Upper lobe of left lung (tissue), 6 donors: ENCODE measurements at places on chromosomes 12 and 14. TPM values are rescaled to one million over a fixed set of nuclear protein-coding genes. Genes with fewer than 3 reads are reported as not detected.

- H3K4me1 ChIP-seq: no peaks in the 10 kb centered on the region
These were observed 33.3 kb upstream of the PPP1CC start for GRCh38 chr12:110775997-110776396.

GRCh38 chr14:75907756-75908359 lies 73.9 kb downstream of the TGFB3 start:
- no peaks in the 10 kb centered on the region for H3K36me3 ChIP-seq
- no peak for DNase-seq
- H3K4me1 ChIP-seq: peaks cover 5% of the 10 kb centered on the region
- no peak overlapping the region for H3K27ac ChIP-seq
- no peaks in the 10 kb centered on the region for H3K27me3 ChIP-seq

GRCh38 chr14:38080696-38081095 lies 127.0 kb upstream of the SSTR1 start:
- no peak for DNase-seq
- H3K4me3 ChIP-seq: no peak overlapping the region
- H3K27me3 ChIP-seq: no peaks in the 10 kb centered on the region
- no peak overlapping the region for H3K27ac ChIP-seq

- H3K27ac ChIP-seq: no peak overlapping the region
- no peaks in the 10 kb centered on the region for H3K4me1 ChIP-seq
- DNase-seq: no peak
- H3K4me3 ChIP-seq: no peak overlapping the region
- H3K27me3 ChIP-seq: no peaks in the 10 kb centered on the region
- H3K36me3 ChIP-seq: no peaks in the 10 kb centered on the region
These were observed 1905.4 kb upstream of the FLRT2 start for GRCh38 chr14:83624541-83624940.

DNA sequence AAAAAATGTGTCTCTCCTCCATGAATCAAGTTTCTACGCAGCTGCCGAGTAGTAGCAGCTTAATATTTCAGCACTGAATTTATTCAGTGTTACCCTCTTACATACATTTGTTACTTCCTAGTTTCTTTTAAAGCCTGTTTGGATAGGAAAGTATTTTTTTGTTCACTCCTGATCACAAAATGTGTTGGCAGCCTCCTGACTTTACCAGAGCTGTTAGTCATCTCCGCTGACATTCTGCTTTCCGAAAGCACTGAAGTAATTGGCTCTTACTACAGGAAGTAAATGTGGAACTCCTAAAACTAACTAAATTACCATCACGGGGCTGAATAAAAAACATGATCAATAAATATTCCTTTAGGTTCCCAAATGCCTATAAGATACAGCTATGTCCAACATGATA lies 225.5 kb downstream of the EPS8 start:
- no peak for DNase-seq
- H3K36me3 ChIP-seq: no peaks in the 10 kb centered on the region
- H3K4me3 ChIP-seq: no peak overlapping the region
- H3K4me1 ChIP-seq: no peaks in the 10 kb centered on the region
- H3K27ac ChIP-seq: peak overlapping the region; percentile 3
- H3K27me3 ChIP-seq: no peaks in the 10 kb centered on the region

- H3K4me1 ChIP-seq: peaks cover 4% of the 10 kb centered on the region
- no peaks in the 10 kb centered on the region for H3K27me3 ChIP-seq
- peak overlapping the region; percentile 6 for H3K27ac ChIP-seq
- no peaks in the 10 kb centered on the region for H3K36me3 ChIP-seq
These were observed 22.6 kb downstream of the OR10G3 start for GRCh38 chr14:21557084-21557901.

DNA sequence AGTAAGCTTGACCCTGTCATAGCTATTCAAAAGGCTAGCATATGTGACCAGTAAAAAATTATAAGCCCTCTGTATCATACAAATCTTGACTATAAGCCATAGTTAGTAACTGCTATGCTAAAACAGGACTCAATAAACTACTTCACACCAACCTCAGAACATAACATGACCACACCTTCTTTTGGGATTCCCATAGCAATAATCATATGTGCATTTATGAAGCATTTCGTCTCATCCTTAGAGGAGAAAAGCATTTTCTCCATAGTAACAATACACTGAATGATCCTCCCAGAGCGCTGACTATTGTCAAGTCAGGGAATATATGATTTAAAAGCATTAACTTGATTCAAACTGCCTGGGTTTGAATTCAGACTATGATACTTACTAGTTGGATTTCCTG lies 46.2 kb downstream of the GRIN2B start:
- H3K27ac ChIP-seq: no peak overlapping the region
- no peak for DNase-seq
- H3K4me3 ChIP-seq: no peak overlapping the region
- no peaks in the 10 kb centered on the region for H3K4me1 ChIP-seq
- H3K36me3 ChIP-seq: no peaks in the 10 kb centered on the region
- no peaks in the 10 kb centered on the region for H3K27me3 ChIP-seq

DNA sequence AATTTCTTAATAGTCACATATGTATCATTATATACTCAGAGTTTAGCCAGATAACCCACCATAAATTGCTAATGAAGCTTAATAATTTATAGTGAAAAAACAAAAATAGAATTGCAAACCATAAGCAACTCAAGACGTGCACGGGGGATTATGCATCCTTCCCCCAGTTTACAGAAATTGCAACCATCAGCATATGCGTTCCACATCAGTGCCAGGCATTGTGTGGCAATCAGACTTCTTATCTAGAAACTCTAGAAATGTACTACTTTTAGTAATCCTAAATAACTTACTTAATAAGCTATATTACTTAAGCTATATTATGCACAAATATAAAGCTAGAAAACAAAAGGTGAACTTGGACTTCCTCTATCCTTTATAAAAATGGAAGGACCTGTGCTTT lies 115.8 kb downstream of the CRADD start:
- no peaks in the 10 kb centered on the region for H3K36me3 ChIP-seq
- no peaks in the 10 kb centered on the region for H3K27me3 ChIP-seq
- no peak overlapping the region for H3K4me3 ChIP-seq
- no peak overlapping the region for H3K27ac ChIP-seq
- DNase-seq: no peak

The SOAT2 gene
- total RNA-seq: not detected
